ENCODE measurements at places on chromosomes 2 and 18.

GRCh38 chr2:42486145-42486906, 7.5 kb downstream of the KCNG3 start:
- DNase-seq: no peak

DNA sequence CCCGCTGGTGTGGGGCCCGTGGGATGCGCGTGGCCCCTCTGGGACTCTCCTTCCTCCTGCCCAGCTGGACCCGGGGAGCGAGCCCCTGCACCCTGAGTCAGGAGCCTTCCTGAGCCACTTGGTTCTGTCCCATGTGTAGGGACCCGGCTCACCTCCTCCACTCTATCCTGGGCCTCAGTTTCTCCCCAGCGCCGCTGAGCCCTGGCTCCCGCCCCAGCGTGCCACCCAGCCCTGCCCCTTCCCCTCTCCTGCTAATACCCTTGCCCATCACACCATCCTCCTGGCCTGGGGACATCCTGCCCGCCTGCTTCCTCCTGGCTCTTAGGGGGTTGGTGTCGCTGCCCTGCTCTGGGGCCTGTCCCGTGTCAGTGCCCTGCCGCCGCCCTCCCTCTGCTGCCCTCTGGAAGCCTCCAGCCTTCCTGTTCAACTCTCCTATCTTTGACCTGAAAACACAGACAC, 24.8 kb downstream of the GPC1 start:
- DNase-seq: no peak

GRCh38 chr2:236281423-236281822, 17.2 kb upstream of the ASB18 start:
- DNase-seq: no peak

GRCh38 chr2:150735894-150736498, 248.5 kb upstream of the RND3 start:
- DNase-seq: no peak

DNA sequence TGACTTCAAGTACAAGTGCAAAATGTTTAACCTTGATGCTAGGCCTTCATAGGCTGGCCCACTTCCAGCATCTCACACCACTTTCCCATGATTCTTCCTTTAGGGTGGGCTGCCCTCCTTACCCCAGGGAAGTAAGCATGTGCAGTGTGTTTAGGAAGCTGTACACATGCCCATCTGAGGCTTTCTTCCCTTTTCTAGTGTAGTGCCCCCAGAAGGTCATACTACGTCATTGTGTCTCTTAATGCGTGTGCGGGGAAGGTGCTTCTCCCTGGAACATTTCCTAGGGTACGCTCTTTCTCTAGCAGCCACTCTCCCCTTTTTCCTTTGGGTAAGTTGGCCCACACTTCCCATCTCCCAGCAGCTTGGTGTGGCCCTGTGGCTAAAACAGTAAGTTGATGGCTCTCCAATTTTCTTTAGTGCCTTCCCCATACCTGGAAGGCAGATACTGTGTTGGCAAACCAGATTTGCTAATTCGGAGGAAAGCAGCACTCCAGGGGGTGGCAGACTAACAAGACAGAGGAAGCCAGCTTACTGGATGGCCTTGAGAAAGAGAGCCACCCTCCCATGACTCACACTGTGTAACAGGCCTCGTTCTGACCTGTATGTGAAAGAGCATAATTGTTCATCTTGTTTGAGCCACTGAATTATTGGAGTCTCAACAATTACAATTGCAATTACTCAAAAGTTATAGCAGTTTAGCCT, 1.1 kb upstream of the SULT6B1 start:
- peak; percentile 87 for DNase-seq

GRCh38 chr2:120303177-120303576, 42.8 kb upstream of the INHBB start:
- DNase-seq: no peak

DNA sequence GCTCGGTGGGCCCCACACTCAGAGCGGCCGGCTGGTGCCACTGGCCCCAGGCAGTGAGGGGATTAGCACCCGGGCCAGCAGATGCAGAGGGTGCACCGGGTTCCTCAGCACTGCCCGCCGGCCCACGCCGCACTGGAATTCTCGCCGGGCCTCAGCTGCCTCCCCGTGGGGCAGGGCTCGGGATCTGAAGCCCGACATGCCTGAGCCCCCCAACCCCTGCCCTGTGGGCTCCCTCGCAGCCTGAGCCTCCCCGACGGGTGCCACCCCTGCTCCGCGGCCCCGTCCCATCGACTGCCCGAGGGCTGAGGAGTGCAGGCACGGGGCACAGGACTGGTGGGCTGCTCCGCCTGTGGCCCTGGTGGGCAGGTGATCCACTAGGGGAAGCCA, 37.6 kb upstream of the TWSG1 start:
- DNase-seq: no peak

DNA sequence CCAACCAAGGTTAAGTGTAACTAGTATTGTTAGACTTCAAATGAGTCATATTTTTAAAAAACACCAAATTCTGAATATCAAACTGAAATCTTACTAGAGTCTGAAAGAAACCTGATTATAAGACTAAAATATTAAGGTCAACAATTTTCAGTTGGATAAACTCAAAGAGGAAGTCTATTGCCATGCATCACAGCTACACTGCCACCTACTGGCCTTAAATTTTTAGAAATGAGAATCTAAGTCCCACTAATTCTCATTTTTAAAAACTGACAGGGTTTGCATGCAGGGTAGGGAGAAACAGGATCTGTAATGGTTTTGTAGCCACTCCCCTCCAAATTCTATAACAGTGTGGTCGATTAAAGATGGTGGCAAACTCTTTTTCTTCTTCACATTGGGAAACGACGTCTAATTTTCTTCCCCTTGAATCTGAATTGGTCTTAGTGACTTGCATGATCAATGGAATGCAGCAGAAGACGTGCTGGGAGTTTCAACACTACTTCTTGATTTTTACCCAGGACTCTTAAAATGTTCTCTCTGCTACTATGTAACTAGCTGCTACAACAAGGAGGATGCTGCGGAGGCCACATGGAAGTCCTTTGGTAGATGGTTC, 176.1 kb upstream of the SESTD1 start:
- DNase-seq: peak; percentile 71

- no peak for DNase-seq
Observed at GRCh38 chr18:621291-622043, 24.7 kb downstream of the CLUL1 start.

GRCh38 chr2:54864727-54865126, 141.3 kb downstream of the EML6 start:
- peak; percentile 4 for DNase-seq

DNA sequence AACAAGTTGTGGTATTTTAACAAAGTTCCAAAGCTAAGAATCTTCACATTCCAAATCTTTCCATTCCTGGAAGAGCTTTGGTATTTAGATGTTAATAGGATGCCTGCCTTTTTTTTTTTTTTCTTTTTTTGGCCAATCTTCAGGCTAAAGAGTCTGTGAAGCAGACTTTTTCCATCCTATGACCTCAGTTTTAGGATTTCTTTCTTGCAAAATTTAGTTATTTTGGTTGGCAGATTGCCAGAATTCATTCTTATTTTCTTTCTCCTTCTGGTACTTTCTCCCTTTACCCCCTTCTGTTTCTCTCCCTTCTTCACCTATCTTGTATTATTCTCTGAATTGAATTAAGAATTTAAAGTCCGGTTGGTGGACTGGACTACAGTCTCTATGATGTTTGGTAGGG, 217.8 kb upstream of the REV1 start:
- DNase-seq: no peak

GRCh38 chr2:120596191-120596811, 139.4 kb upstream of the GLI2 start:
- no peak for DNase-seq

- DNase-seq: no peak
Observed at GRCh38 chr2:6676241-6676640, 189.5 kb downstream of the CMPK2 start.

GRCh38 chr18:75083131-75083530, 125.8 kb downstream of the PTGR3 start:
- no peak for DNase-seq

- DNase-seq: no peak
Observed at GRCh38 chr2:71749671-71750101, 296.3 kb downstream of the DYSF start.

GRCh38 chr2:112259509-112260294, 4.9 kb upstream of the ZC3H8 start:
- peak; percentile 89 for DNase-seq
